ENCODE measurements at places on chromosomes 5 and 9.

DNA sequence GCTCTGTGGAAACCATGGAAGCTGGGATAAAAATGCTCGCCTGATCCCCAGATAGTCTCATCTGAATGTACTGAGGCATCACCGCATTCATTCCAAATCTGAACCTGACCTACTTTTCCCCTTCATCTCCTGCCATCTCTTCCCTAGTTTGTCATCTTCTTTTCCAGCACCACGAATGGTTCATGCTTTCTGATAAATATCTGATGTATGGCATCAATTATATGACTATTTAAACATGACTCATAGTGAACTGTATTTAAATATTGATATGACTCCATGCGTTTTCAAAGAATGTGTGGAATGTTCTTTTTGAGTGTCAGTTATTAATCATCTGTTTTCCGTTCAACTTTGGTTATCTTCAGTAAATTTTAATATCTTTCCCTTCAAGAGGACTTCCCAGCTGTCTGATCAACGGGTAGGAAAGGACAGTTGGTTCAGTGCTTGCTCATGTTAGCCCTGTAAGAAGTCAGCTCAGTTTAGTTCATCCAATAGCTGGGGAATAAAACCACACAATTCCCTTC lies 21.1 kb downstream of the BASP1 start:
- no peak for DNase-seq

DNA sequence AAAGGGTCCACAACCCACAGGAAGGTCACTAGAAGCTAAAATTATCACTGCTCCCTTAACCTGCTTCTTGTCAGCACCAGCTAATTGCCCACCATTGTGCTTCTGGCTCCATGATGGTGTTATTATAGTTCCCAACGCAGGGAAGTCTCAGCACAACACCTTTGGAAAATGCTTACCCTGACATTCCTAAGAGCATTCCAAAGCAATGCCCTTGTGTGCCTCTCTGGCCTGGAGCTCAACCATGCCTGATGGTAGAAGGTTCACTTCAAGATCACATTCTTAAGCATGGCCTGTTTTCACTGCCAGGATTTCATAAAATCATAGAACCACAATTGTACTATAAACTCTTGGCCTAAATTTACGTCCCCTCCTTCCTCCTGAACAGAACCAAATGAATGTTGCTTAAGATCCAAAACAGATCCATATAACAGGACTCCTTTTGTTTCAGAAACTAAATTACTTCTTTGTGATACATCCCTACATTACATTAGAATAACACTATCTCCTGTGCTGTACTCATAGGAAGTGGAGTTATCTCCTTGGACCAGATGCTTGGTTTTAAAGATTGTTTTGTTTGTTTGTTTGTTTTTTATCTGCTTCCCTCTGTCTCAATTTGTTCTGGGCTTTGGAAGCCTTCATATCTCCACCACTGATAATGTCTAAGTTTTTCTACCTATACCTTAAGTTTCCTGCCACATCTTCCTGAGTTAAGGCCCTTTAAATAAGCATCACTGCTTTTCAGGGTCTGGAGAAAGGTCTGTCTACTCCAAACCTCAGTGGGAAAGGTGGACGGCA lies 32.1 kb downstream of the ARL15 start:
- no peak for DNase-seq

- no peak for DNase-seq
These were observed 81.4 kb downstream of the SPATA31C2 start for GRCh38 chr9:88056876-88057275.

DNA sequence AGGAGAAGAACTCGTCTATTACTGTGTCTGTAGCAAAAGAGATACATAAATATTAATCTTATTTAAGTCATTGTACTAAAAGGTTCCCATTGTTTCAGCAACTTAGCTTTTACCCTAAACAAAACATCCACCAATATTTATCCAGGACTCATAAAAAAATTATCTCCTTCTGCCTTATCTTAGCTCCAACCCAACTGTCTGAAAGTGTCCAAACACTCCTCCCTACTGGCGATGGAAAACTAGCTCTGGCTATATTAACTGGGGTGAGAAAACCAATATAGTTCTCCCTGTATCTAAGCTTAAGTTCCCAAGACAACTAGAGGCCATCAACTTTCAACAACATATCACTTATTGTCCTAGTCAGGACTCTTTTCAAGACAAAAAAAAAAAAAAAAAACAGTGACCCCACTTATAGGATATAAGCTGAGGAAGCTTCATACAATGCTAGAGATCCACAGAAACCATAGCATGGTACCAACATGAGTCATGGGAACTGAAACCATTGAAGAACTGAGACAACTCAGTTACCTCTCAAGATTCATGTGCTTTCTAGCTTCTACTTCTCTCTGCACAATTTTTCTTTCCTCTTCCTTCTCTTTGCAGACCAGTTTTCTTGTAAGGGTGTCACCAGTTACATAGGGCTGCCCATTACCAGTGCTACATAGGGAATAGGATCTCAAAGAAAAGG lies 150.7 kb upstream of the RASA1 start:
- peak; percentile 17 for DNase-seq

GRCh38 chr5:9139344-9139743 lies 406.5 kb downstream of the SEMA5A start:
- DNase-seq = no peak

Data from stimulated activated CD4-positive, alpha-beta T cell treated with anti-CD3 and anti-CD28 coated beads, Interleukin-4, amount 100 ng/mL, for 24 hours (primary cell).